CD4-positive, CD25-positive, alpha-beta regulatory T cell (primary cell): ENCODE measurements at places on chromosomes 12 and 14.

DNA sequence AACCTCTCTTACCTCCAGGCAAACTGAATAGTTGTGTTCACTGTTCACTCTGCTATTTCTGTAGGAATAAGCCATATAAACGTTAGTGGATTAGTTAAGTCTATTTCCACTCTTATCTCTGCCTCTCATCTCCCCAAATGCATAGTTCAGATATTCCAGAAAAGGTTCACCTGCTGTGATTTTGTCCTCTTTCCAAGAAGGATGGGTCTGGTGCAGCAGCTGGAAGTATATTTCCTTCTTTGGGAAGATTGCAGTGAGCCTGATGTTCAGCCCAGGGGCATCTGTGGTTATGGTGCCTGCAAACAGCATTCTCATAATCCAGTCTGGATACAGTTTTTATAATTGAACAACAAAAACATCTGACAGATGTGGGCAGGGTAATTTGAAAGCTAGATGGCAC is 97.7 kb downstream of the TPH2 start:
- no peak overlapping the region for H3K4me3 ChIP-seq
- DNase-seq, result no peak
- no peak overlapping the region for H3K27ac ChIP-seq
- no peaks in the 10 kb centered on the region for H3K36me3 ChIP-seq
- no peaks in the 10 kb centered on the region for H3K27me3 ChIP-seq

DNA sequence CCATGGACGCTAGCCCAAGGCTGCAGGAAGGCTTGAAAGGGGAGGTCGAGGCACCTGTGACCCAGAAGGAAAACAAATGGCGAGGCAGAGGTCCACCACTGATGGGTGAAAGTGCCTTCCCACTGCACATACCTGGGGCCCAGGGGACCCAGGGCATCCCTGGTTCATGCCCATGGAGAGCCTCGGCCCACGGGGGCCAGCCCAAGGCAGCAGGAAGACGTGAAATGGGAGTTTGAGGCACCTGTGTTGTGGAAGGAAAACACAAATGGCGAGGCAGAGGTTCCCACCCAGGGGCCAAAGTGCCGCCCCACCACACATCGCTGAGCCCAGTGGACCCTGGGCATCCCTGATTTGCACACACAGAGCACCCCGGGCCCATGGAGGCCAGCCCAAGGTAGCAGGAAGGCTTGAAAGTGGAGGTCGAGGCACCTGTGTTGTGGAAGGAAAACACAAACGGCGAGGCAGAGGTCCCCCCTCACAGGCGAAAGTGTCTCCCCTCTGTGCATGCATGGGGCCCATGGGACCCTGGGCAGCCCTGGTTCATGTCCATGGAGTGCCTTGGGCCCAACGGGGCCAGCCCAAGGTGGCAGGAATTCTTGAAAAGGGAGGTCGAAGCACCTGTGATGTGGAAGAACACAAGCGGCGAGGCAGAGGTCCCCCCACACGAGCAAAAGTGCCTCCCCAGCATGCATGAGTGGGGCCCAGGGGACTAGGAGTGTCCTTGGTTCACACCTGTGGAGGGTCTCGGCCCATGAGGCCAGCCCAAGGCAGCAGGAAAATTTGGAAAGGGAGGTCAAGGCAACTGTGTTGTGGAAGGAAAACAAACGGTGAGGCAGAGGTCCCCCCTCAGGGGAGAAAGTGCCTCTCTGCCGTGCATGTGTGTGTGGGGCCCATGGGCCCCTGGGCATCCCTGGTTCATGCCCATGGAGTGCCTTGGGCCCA is 383.3 kb downstream of the ALG10 start:
- DNase-seq, result no peak
- no peaks in the 10 kb centered on the region for H3K4me1 ChIP-seq
- H3K27me3 ChIP-seq, result no peaks in the 10 kb centered on the region
- no peak overlapping the region for H3K4me3 ChIP-seq
- H3K36me3 ChIP-seq, result no peaks in the 10 kb centered on the region

DNA sequence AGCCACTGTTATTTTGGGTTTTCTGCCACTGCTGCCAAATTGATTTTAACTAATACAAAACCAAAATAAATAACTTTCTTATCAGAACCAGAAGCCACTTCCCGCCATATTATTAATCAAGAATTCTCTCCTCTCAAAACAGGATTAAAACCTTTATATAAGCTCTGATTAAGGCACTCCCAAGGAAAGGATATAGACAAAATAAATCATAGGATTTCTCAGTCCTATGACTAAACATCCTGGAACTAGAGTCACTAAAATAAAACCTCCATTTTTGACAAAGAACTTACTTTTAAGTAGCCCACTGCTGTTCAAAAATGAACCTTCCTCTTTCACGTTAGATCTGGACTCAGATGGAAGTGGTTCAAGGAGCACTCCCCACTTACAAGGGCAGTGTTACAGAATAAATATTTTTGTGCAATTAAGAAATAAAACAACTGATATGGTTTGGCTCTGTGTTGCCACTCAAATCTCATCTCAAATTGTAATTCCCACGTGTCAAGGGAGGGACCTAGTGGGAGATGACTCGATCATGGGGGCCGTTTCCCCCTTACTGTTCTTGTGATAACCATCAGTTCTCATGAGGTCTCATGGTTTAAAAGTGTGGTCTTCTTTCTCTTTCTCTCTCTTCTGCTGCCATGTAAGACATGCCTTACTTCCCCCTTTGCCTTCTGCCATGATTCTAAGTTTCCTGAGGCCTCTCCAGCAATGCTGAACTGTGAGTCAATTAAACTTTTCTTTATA is 26.4 kb downstream of the GXYLT1 start:
- no peak overlapping the region for H3K27ac ChIP-seq
- DNase-seq, result no peak
- H3K36me3 ChIP-seq, result peaks cover 12% of the 10 kb centered on the region
- H3K4me3 ChIP-seq, result no peak overlapping the region

GRCh38 chr12:63909746-63910145 is 65.2 kb downstream of the SRGAP1 start:
- H3K27ac ChIP-seq, result no peak overlapping the region
- no peaks in the 10 kb centered on the region for H3K27me3 ChIP-seq
- H3K36me3 ChIP-seq, result no peaks in the 10 kb centered on the region
- no peak overlapping the region for H3K4me3 ChIP-seq
- no peaks in the 10 kb centered on the region for H3K4me1 ChIP-seq

DNA sequence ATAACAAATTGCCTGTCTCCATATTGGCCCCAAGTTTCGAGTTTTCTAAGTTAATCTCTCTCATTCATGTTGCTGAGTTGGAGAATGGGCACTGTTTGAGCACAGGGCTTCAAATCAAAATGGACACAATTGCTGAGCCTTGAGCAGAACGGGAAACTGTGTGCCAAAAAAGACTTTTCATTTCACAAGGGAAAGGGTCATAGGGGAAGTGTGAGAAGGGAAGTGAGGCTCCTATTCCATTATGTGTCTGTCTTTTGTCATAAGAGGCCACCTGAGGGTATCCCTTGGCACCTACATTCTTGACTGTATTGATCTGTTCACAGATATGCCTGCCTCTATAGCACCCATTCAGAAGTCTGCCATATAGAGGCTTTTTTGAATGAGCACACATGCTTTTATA is 59.1 kb downstream of the TTLL5 start:
- no peak overlapping the region for H3K27ac ChIP-seq
- H3K27me3 ChIP-seq, result no peaks in the 10 kb centered on the region
- peaks cover 20% of the 10 kb centered on the region for H3K36me3 ChIP-seq

GRCh38 chr12:1246637-1247036 is 255.6 kb downstream of the ERC1 start:
- no peaks in the 10 kb centered on the region for H3K36me3 ChIP-seq
- no peak for DNase-seq
- no peaks in the 10 kb centered on the region for H3K4me1 ChIP-seq
- no peak overlapping the region for H3K27ac ChIP-seq

DNA sequence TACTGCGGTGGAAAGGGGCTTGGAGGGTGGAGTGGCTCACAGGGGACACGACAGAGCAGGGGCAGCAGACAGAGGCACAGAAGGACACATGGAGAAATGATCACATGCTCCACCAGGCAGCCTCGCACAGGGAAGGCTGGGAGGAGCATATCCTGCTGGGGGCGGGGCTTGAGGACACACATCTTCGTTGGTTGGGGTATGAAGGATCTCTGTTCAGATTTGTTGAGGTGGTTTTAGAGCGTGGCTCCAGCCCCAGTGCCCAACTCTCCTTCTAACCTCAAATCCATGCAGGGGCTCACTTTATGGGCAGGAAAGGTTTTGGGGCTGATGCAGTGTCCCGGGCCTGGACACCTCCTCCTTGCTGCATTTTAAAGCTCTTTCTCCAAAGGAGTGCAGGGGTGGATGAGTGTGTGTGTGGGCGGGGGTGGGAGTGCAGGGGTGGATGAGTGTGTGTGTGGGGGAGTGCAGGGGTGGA is 733 bp upstream of the P3H3 start:
- H3K4me3 ChIP-seq, result no peak overlapping the region
- no peak overlapping the region for H3K27ac ChIP-seq
- H3K4me1 ChIP-seq, result peaks cover 22% of the 10 kb centered on the region
- no peak for DNase-seq

GRCh38 chr14:74826574-74826973 is 49.4 kb downstream of the PROX2 start:
- no peak overlapping the region for H3K4me3 ChIP-seq
- H3K27me3 ChIP-seq, result no peaks in the 10 kb centered on the region
- DNase-seq, result no peak
- no peaks in the 10 kb centered on the region for H3K4me1 ChIP-seq
- no peak overlapping the region for H3K27ac ChIP-seq

DNA sequence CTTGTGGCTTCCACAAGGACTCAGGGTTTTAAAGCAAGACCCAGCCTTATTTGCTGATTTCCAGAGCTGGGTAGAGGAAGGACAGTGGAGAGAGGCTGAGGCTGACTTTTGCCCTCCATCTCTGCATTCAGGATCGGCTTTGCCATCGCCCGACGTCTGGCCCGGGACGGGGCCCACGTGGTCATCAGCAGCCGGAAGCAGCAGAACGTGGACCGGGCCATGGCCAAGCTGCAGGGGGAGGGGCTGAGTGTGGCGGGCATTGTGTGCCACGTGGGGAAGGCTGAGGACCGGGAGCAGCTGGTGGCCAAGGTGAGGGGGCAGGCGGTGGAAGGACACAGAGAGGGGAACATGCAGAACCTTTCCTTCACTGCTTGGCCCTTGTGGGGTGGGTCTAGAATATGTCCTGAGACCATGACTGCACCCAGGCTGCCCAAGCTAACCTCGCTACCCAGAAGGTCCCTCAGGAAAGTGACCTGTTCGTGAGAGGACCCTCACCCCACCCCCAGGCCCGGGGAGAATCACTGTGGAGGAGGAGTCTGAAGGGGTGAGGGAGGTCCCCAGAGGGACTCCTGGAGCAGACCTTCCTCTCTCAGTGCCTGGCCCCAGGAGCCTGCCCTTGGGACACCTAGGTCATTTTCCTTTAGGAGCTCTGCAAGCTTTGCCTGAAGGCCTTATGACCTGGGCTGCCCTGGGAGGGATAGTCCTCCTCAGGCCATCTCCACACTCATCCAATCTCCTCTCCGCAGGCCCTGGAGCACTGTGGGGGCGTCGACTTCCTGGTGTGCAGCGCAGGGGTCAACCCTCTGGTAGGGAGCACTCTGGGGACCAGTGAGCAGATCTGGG is 3.1 kb downstream of the DHRS2 start:
- H3K4me1 ChIP-seq, result no peaks in the 10 kb centered on the region
- H3K27me3 ChIP-seq, result no peaks in the 10 kb centered on the region
- no peaks in the 10 kb centered on the region for H3K36me3 ChIP-seq

GRCh38 chr14:68113343-68113930 is 293.9 kb downstream of the RAD51B start:
- H3K36me3 ChIP-seq, result no peaks in the 10 kb centered on the region
- H3K27me3 ChIP-seq, result no peaks in the 10 kb centered on the region
- no peak for DNase-seq
- no peak overlapping the region for H3K4me3 ChIP-seq

- no peak overlapping the region for H3K27ac ChIP-seq
- no peaks in the 10 kb centered on the region for H3K36me3 ChIP-seq
- H3K27me3 ChIP-seq, result no peaks in the 10 kb centered on the region
- H3K4me1 ChIP-seq, result no peaks in the 10 kb centered on the region
These were observed 70.3 kb downstream of the COX16 start for GRCh38 chr14:70289138-70289537.

DNA sequence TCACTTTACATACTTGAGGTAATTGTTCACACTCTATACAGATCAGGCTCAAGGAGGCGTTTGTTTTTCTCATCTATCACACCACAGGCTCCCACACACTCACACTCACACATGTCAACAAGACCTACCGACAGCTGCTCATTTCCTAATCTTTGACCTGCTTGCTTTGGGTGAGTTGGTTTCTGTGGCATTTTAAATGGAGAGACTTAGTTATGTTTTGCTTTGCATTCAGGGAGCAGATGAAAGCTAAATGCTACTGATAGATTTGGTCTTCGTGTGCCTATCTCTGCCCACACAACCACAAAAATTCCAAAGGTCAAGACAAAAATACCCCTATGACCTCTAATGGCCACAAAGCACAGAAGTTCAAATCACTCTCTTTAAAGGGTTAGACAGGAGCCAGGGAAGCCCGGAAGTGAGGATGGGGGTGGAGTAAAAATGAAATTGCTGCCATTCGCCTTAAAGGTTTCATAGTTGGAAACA is 203.5 kb upstream of the G2E3 start:
- DNase-seq, result peak; percentile 24
- H3K36me3 ChIP-seq, result no peaks in the 10 kb centered on the region
- H3K27me3 ChIP-seq, result peaks cover 4% of the 10 kb centered on the region
- no peaks in the 10 kb centered on the region for H3K4me1 ChIP-seq

GRCh38 chr14:67623114-67623513 is 3.4 kb downstream of the ARG2 start:
- H3K27me3 ChIP-seq, result peaks cover 4% of the 10 kb centered on the region
- H3K4me1 ChIP-seq, result peaks cover 20% of the 10 kb centered on the region
- no peak for DNase-seq
- no peak overlapping the region for H3K4me3 ChIP-seq

DNA sequence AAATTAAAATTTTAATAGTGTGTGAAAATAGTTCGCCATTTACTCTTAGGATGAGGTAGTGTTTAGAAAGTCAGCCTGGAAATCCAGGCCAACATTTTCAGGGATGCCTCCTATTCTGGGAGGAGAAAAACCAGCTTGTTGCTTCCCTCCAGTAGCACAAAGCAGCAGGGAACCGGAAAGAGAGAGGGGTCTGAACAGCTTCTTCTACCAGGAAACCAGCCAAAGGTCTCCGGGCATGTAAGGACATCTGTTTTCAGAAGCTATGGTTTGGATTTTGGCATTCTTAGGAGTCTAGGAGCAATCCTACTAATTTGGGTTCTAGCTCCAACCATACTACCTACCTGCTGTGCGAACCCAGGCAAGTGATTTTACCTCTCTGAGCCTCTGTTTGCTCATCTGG is 85.3 kb downstream of the DPF3 start:
- H3K27me3 ChIP-seq, result no peaks in the 10 kb centered on the region
- H3K36me3 ChIP-seq, result no peaks in the 10 kb centered on the region
- H3K27ac ChIP-seq, result no peak overlapping the region
- no peak for DNase-seq
- H3K4me1 ChIP-seq, result peaks cover 10% of the 10 kb centered on the region
- H3K4me3 ChIP-seq, result no peak overlapping the region

DNA sequence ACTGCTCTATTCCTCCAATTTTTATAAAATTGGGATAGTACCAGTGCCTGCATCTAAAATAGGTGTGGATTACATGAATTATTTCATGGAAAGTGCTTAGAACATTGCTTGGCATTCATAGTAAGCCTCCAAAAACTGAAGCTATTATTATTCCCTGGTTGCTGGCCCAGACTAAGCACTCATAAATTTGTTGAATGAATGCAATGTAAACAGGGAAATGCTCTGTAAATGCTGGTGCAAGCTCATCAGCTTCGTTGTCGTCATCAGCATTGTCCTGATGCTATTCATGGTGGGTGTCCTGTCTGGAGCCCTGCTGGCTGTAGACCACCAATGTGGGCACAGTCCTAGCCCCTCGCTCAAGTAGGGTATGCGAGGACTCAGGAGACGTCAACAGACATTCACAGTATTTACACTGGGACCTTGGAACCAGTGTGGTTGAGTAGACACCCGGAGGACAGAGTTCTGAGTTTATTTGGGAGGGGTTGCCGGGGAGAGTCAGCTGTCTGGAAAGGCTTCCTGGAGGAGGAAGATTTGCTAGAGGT is 16.5 kb downstream of the BDKRB2 start:
- no peaks in the 10 kb centered on the region for H3K4me1 ChIP-seq
- no peak for DNase-seq
- no peak overlapping the region for H3K4me3 ChIP-seq
- no peaks in the 10 kb centered on the region for H3K36me3 ChIP-seq
